ENCODE measurements at places on chromosomes 3 and 15.

DNA sequence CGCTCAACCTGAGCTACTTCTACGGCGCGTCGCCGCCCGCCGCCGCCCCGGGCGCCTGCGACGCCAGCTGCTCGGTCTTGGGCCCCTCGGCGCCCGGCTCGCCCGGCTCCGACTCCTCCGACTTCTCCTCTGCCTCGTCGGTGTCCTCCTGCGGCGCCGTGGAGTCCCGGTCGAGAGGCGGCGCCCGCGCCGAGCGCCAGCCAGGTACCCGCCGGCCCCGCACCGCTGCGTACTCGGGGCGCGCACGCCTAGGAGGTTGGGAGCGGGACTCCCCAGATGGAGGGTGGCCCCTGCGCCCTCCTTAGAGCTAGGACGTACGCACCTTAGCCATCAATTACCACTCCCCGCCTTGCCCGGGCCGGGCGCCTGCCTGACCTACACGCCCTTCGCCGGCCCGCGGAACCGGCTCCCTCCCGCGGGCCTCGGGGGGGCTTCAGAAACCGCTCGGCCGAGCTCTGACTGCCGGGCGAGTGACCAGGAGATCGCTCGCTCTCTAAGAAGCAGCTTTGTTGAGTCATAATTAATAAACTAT lies 466 bp downstream of the NFKBIZ start:
- peak; percentile 80 for DNase-seq

DNA sequence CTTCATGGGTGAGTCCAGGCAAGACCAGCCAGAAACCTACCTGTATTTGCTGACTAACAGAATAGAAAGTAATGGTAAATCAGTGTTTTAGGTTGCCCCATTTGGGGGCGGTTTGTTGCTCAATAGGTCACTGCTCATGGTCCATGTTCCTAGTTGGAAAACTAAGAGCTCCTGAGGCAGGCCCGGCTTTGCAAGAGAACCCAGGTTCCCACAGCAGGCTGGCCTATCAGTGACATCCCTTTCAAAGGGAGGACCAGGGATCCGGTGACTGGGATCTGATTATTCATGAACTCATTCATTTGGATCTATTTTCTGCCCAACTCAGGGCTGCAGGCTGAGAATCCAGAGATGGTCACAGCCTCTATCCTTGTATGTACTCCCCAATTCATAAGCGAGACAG lies 163.9 kb downstream of the WNT7A start:
- DNase-seq, result peak; percentile 18

- DNase-seq, result no peak
Observed at GRCh38 chr3:159645874-159646273, 342.8 kb upstream of the IL12A start.

DNA sequence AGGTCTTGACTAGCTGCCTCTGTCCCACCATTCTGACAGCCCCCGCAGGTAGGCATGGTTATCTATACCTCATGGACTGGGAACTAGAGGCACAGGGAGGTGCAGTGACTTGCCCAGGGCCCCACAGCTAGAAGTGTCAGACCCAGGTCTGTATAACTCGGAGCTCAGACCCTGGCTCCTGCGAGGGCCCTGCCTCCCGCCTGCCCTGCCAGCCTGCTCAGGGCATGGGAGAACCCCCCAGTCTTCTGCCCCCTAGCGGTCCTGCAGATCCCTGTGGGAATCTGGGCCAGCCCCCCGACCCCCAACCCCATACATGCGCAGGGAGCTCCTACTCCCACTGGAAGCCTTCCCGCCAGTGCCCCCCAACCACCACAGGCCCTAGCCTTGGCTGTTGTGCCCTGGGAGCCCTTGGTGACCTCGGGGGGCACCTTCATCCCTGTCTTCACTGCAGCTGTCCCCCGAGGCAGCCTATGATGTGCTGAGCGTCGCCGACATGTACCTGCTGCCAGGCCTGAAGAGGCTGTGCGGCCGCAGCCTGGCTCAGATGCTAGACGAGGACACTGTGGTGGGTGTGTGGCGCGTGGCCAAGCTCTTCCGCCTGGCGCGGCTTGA lies 6.9 kb downstream of the ABTB1 start:
- no peak for DNase-seq

GRCh38 chr3:134636406-134636805 lies 14.4 kb downstream of the KY start:
- DNase-seq, result peak; percentile 12

DNA sequence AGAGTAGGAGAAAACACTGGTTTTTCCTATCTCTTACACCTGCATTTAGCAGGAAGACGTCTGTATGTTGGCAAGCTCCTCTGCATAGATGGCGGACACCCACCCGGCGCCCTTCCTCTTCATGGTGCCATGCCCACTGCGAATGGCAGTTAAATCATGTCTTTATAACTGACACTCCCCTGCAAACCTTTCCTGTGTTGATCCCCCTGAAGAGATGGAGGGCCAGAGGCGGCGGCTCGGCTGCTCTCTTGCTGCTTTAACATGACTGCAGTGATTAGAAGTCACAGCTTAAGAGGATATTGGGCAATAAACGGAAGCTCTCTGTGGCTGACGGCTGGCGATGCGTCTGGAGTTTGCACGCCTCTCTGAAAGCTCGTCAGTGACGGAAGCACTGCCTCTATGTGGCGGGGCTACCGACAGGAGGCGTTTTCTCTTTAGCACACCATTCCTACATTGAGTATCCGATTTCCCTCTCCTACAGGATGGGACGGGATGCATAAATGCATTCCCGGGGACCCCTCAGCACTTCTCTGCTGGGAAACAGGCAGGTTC lies 25.5 kb upstream of the SNRPA1 start:
- DNase-seq, result no peak

DNA sequence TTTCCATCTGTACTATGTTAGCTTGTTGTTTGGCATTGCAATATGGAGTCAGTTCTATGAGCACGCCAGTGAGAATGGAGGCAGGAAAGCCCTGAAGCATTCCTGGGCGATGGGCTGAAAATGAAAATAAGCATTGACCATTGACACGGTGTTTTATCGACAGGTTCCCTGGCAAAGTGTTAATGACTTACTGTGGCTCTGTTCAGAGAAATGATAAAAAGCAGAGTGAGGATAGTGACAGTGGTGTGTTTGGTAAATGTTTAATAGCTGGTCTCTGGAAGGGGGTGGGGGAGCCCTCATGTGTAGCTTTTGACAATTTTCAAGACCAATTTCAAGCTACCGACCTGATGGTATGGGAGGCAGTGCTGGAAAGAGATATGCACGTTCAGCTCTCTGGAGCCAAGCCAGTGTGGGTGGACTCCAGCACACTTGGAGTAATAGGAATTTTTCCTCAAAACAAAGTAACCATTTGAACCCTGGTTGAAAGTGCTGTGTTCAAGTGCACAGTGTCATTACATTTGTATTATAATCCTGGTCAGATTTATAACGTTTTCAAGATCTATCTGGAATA lies 341.7 kb upstream of the ROBO2 start:
- DNase-seq, result no peak

DNA sequence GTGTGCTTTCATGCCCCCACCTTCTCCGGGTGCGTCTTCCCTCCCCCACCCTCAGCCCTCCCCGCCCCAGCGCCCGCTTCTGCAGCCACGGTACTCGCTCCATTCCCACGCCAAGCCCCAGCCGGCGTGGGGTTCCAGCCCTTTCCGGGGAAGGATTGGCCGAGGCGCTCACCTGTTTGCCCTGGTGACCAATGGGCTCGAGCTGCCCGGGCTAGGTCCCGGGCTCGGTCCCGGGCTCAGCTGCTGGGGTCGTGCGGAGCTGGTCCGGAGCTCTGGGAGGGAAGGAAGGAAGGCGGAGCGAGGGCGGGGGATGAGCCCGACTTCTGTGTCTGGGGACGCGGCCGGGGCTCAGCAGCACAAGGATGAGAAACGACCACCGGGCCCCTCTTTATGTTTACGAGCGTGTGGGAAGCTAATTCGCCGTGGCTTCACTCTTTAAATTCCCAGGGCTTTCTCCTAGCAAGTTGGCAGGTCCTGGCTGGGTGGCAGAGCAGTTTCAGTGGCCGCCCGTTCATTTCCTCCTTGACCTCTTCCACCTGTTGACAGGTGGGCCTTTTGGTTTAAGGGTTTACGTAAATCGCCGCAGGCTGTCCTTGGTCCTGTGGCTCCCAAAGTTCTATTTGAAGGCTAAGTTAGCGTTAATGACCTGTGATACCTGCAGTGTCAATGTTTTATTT lies at the start of gene IGSF10:
Gene IGSF10, minus strand, starts transcription at position 288 of the 677 bp plus-strand sequence. CDS start 2,352 bp downstream, outside the sequence.
- DNase-seq, result peak; percentile 68

- DNase-seq, result no peak
Observed at GRCh38 chr3:175951047-175951694, 1092.0 kb downstream of the NAALADL2 start.

DNA sequence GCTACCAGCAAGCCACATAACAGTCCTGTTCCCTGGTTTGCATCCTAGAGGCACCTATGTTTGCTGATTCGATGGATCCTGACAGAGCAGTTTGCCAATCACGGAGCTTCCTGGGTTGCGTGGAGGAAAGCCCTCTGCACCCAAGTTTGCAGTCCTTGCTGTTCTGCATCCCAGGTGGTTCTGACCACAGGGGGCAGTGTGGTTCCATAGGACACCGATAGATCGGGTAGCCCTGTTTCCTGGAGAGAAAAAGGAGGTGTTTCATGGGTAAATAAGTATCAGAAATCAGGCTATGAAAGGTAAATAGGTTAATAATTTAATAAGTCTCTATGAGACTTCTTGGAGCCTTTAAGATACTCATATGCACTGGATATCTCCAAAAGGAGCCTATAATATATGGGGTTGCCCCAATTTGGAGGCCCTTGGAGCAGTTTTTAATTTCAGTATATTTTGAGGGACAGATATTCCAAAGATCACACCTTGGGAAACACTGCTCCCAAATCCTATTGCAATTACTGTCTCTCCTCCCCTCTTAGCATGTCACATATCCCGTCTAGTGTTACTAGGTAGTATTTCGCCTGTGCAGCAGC lies 194.6 kb upstream of the TPM1 start:
- DNase-seq, result peak; percentile 68

GRCh38 chr3:160381470-160381869 lies 17.6 kb downstream of the IFT80 start:
- no peak for DNase-seq

DNA sequence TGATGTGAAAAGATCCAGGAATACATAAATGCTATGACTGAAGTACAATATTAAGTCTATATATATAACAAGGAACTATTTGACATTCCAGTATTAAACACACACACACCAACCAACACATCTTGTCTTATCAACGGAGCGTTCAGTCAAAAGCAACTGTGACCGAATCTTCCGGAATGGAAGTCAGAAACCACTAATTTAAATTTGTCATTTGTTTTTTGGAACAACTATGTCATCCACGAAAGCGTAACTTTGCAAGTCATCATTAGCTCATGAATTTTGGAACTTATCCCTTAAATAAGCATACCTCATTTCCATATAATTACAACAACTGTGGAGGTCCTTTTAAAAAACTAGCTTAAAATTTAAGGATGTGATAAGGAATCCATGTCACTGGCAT lies 5.0 kb downstream of the ZNF385D start:
- DNase-seq, result no peak

GRCh38 chr3:72657666-72658065 lies 190.6 kb downstream of the SHQ1 start:
- DNase-seq, result no peak

- DNase-seq, result peak; percentile 57
Observed at GRCh38 chr3:126550488-126551051, 8.2 kb downstream of the C3orf22 start.
